NCI-H1694 (cell line): ENCODE measurements at places on chromosomes 12 and 14.
A peak's percentile ranks its signal among the peaks of the same experiment; 100 is the strongest.

DNA sequence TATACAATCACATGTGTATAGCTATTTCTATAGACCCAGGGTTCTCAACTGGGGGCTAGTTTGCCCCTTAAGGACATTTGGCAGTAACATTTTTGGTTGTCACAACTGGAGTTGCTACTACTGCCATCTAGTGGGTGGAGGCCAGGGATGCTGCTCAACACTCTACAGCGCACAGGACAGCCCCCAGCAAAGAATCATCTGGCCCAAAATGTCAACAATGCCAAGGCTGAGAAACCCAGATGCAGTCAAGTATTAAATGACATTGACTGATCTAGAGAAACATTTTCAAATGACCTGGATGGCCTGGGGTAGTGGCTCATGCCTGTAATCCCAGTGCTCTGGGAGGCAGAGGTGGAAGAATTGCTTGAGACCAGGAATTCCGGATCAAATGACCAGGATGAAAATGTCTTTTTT lies 5.8 kb downstream of the WSB2 start:
- peak; percentile 18 for DNase-seq

DNA sequence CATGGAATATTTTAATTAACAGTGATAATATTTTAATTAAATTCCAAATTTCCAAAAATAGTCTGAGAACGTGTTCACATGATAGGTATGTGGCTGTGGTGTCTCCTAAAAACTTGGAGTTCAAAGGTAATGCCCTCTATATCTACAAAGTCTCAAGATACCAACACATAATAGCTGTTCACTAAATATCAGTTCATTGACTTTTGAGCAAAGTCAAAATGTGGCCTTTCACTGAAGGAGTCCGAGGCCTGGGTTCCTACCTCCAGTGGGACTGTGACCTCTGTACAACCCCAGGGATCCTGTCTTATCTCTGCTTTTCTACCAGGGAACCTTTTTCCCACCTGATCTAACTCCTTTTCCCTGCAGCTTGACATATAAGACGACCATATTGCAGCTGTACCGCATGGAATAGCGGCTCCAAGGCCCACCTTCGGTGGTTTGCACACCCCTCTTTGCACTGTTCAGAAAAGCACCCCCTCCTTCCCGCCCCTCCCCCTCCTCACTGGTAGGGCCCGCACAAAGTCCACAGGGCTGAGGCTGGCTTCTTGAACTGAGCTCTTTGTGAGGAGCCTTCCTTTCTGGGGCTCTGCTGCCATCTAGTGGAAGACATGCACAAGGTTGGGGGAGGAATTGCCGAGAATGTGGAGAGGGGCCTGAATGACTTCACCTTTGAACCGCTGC lies 3.1 kb downstream of the CCND2 start:
- DNase-seq = peak; percentile 69

DNA sequence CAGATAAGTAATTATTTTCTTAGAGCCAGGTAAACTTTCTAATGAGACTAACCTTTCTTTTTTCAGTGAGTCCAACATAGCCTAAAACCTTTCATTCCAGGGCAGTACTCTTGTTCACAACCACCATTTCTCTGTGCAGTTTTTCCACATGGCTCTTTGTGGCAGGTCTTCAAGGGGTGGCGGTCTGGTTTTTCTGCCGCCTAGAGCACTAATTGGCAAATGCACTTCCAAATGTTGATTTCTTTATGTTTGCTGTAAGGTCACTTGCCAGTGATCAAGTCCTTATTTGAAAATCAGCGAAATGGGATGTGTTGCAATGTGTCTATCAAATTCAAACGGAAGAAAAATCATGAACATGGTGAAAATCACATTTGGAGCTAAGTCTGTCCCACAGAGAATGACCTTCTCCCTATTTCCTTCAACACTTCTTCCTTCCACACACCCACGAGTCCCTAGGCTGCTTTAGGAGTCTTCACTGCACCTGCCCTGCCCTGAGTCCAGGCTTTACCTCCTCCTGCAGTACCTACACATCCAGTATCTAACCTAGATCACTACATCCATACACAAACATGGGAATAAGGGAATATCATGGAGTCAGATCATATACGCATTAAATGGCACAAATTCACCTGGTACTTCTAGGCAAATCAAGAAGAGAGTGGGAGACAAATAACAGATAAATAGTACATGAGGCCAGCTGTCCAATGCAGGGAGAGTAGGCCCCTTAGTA lies 1.9 kb downstream of the SRGAP1 start:
- peak; percentile 7 for DNase-seq

DNA sequence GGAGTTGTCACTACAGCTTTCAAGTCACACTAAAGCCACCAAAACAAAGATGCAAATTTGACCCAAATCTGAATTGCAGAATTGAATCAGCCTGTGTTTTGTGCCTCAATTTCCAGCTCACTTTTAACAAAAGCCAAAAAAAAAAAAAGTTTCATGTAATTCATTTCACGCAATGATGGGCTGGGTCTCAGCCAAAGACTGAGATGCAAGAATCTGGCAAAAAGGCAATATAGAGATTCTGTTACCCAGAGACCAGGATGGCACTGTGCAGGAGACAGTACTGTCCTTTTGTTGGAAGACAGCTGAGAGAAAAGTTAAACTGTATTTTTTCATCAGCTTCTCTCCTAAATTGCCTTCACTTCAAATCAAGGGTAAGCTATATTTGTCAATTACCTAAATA lies 205.7 kb upstream of the NPAS3 start:
- peak; percentile 10 for DNase-seq

GRCh38 chr12:100824476-100824875 lies 29.9 kb downstream of the ANO4 start:
- no peak for DNase-seq

DNA sequence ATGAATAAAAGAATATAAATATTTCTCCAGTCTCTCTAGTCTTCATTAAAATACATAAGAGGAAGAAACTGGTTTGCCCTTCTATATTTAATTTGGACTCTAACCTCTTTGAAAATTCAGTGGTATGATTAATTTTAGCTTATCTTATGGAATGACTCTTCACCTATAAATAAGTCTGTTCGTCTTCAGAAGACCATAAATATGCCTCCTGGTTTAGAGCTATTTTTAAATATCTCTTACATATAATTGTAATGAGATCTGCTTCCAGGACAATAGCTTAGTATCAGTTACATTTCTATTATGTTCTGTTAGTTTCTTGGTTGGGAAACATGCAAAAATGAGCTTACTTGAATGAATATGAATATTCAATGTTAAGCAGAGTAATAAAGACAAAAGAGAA lies 257.5 kb upstream of the HMGA2 start:
- DNase-seq = no peak

DNA sequence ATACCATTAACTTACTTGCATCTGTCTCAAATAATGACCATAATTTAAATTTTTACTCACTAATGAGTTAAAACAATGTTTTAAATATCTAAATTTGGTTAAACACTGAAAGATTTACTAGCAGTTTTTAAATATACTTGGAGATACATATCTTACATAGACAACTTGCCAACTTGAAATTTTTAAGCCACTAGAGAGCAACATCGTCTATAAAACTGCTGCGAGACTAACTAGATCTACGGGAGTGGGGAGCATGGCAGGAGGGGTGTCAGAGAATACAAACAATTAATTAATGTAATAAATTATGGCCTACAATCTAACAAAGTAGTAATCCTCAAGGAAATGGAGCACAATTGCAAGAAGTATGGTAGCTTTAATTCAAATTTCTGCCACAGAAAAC lies 120.4 kb downstream of the LRRIQ1 start:
- DNase-seq = no peak

DNA sequence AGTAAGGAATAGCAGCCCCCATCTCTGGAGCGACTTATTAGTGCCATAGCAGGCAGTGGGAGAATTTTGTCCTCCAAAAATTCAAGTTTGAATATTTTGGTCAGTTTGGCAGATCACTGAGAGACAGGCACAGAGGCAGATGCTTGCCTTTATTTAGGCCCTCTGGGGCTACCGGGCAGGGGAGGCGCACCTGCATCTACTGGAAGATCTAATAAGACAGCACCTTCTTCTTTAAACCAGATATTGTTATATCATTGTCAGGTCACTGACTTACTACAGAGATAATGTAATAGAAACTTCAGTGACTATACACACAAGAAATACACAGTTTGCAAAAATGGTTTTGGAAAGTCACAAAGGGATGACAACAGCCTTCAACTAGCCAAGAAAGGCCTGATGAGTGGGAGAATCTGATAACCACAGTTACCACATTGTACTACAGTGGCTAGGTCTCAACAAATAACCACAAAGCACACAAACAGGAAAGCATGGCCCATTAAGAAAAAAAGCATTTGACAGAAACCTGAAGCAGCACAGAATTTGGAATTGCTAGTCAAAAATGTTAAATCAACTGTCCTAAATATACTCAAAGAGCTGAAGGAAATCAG lies 56.8 kb downstream of the CDK17 start:
- DNase-seq = no peak

GRCh38 chr12:69671597-69671996 lies 27.5 kb downstream of the BEST3 start:
- no peak for DNase-seq

DNA sequence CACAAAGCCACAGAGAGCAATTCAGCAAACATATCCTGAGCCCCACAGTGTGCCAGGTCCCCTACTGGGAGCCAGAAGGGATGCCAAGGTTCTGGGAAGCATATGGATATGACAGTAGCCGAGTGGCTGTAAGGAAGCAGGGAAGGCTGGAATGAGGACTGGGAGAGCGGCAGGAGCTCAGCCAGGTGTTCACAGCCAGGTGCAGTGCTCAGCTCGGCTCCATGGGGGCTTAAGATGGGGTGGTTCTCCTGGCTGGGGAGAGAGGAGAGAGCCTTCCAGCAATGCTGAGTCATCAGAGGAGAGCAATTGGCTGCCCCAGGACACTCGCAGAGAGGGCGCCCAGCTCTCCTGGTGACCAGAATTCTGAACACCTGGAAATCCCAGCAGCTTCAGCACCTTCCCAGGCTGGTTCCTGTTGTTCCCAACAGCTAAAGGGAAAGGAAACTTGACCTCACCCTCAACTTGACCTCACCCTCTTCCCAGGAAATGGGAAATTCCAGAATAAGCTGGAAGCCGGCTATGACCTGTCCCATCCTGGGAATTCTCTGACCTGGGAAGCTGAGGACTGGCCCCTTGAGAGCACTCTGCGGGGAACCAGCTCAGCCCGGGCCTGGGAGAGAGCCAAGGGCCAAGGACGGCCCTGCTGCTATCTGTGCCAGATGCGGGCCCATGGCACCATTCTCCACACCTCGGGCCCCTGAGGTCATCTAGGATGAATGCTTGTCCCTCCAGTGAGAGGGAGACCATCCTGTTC lies 34.6 kb downstream of the SLC6A12 start:
- DNase-seq = peak; percentile 69

GRCh38 chr14:59116984-59117415 lies 71.5 kb upstream of the DAAM1 start:
- DNase-seq = no peak

DNA sequence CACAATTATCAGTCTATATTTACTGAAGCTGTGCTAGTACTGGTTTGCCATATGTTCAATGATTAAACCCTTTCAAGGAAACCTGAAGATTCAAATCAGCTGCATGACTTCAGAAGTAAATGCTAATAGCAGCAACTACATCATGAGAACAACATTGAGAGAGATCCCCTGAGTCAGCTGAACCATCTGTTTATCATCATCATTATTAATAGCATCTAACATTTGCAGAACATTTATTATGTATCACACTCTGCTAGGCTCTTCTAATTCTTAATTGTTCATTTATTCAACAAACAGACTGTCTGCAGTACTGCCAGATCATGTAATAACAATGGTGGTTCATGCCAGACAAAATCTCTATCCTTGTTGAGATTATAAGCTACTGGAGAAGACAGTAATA lies 157.4 kb downstream of the KLHL28 start:
- no peak for DNase-seq

- DNase-seq = no peak
These were observed 12.1 kb upstream of the STAC3 start for GRCh38 chr12:57263096-57263495.

DNA sequence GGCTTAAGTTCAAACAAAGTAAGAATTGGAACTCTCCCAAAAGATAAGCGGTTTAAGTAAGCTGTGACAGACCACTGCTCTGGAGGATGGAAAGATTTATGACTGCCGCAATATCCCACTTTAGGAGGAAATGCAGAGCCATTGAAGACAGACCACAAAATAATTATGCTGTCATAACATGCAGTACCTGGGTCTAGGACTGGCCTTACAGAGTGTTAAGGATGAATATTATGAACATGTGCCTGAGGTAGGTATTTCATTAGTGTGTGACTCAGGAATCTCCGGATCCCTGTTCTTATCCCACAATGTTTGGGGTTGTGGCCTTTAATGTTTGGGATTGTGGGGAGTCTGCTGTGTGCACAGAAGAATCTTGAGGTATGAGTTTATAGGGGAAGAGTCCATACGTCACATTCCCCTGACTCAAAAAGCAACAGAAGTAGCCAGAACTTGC lies 114.9 kb downstream of the SAMD4A start:
- DNase-seq = no peak
